ENCODE measurements at places on chromosomes 7 and 10. TPM values are rescaled to one million over a fixed set of nuclear protein-coding genes. Genes with fewer than 3 reads are reported as not detected.

DNA sequence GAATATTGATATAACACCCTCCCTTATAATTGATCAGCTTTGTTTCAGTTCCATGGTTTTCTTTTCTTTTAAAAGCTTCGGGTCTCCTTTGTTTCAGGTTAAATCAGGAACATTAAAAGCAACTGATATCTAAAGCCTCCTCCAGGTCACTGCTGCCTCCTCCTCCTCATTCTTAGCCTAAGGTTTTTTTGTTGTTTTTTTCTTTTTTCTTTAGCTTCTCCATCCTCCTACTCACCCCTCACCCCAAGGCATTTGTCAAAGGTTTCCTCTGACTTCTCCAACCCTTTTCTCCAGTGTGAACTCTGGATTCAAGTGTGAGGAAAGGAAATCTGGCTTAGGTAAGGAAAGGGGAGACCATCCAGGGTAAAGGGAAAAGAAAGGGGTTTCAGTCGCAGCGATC lies 420.2 kb upstream of the NFE2L3 start:
- DNase-seq: no peak

NPC1L1 gene
- polyA plus RNA-seq: 0.42 TPM

GRCh38 chr10:34880817-34881216 lies 65.7 kb upstream of the PARD3 start:
- DNase-seq: no peak

FBH1 gene
- 65.2 TPM for polyA plus RNA-seq

GRCh38 chr7:157087646-157088045 lies 51.1 kb upstream of the UBE3C start:
- DNase-seq: no peak

DNA sequence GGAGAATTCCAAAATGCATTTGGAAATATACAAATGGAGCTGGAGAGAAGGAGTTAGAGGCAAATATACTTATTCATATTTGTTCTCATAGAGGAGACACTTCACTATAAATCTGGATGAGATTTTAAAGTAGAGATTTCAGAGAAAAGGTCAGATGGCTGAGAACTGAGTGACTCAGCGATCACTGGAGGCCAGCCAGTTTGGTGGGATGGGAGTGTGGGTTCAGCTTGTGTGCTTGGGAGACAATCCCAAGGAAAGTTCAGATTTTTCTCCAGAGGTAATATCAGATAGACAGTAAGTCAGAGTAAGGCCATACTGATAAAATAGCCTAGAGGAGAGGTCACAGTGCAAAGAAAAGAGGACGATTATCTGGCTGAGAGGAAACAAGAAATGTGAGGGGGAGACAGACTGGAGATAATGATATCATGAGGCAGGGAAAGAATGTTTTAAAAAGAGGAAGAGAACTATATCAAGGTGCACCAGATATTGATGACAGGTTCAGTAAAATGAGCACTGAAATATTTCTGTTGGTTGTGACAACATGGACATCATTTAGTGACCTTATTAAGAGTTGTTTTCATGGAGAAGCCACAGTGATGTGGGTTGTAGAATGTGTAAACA lies 67.0 kb downstream of the MDFIC start:
- no peak for DNase-seq

DNA sequence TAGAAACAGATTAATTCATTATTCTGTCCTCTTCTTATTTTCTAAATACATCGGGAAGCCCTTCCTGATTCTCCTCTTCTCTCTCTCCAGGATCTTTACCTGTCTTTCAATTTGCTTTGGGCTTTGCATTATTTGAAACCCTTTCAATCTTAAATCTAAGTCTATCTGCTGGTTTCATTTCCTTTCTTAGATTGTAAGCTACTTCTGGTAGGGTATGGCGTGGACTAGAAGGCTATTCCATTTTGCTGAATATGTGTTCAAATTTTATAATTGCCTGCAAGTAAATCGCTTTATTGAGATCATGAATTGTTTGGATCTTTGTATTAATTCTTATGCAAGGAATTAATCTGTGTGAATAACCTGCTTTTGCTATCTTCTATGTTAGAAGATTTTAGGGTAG lies 11.1 kb downstream of the STAM start:
- DNase-seq: no peak

DNA sequence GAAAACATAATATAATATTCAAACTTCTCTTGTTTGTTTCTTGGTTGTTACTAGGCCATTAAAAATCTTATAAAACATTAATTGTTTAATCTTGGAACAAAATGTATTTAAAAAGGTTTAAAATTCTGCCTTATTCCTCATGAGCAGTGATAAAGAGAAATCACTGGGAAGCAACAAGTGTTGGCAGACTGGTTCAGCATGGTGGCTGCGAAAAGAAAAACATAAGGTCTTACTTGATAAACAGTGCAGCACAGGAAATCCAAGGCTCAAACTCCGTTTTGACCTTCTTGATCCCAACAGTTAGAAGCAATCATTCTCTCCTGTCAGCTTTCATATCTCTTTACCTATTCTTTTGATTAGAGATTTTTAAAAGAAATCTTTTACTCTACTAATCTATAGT lies 530.8 kb downstream of the CNTNAP2 start:
- DNase-seq: no peak

AGFG2 gene
- polyA plus RNA-seq: 5.7 TPM

Data from AG04450 (cell line).